ENCODE measurements at places on chromosomes 2 and 18.

DNA sequence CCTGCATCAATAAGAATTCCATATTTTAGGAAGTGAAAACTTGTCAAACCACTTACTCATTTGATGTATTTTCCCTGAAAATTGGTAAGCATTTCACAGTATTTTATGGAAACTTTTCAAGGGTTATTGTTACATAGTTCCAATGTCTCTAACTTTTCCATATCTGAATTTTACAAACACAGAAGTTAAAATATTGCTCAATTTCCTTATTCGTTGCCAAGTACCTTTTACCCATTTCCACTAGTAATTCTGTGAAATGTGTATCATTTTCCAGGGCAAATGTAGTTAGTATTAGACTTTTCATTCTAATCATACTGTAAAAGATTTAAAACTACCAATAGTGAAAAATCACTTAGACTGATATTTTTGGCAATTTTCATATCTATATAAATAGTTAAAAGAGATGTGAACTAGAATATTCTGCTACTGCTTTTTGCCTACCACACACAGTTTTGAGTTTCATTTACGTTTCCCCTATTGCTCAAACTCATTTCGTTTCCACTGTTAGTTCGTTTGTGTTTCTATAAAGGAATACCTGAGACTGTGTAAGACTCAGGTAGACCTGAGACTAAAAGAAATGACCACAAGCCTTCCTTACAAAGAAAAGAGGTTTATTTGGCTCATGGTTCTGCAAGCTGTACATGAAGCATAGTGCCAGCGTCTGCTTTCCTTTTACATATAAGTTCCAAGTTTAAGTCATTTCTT, 86.3 kb downstream of the PMS1 start:
- DNase-seq, result no peak

- no peak for DNase-seq
Observed at GRCh38 chr2:234488913-234489451, 7.9 kb downstream of the ARL4C start.

- no peak for DNase-seq
Observed at GRCh38 chr2:74368499-74368898, 11.6 kb downstream of the DCTN1 start.

DNA sequence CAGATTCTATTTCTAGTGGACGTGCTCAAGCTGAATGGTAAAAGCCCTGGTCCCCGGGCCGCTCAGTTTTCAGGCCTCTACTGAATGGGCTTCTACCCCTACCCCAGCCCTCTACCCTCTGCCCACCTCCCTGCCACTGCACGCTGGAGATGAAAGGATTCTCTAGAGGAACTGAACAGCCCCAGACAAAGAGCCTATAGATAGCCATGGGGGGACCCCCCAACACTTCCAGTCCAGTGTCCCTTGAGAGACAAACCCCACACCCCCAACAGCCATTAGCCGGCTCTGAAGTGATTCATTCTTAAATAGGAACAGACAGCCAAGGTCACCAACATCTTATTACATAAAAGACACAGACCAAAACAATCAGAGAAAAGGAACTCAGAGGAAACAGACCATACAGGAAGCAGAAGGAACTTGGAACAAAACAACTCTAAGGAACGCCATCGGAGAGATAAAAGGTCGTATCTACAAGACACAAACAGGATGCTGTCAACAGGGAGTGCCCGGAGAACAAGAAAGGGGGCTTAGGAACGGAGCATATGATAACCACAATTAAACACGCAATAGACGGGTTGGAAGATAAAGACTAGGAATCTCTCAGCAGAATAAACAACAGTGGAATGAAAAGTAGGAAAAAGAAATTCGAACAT, 23.5 kb downstream of the TMEM37 start:
- no peak for DNase-seq

GRCh38 chr2:144645083-144645778, 125.3 kb upstream of the ZEB2 start:
- no peak for DNase-seq

GRCh38 chr2:128817171-128817570, 498.5 kb upstream of the HS6ST1 start:
- no peak for DNase-seq

DNA sequence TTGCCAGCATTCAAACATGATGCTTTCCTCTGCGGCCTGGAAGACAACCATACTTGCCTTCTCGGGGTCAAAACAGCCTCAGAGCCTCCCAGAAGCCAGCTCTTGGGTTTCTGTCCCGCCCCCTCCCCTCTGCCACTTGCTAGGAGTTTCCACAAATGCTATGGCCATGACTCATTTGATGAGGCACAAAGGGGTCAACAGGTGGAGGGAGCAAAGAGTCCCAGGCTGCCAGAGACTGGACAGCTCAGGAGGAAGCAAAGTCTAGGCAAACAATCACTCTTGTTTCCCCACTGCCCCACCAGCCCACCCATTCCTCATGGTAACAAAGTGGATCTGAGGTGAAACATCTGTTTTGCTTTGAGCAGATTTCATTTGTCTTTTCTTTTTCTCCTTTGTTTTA, 551.1 kb downstream of the TNS1 start:
- DNase-seq, result no peak

DNA sequence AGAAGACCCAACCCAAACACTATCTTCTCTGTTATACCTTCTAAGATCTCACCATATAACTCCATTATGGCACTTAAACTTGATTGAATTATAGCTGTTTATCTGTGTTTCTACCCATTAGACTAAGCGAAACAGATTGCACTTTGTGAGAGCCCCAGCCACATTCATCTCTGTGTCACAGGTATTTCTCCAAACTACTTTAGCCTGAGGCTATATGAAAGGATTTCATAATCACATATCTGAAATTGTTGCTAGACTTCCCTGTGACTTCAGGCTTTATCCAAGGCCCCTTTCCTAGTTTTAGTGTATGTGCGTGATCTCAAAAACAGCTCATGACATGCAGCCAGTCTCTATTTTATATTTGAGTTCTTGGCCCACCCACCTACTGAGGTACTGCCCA, 745.0 kb upstream of the ACVR2A start:
- no peak for DNase-seq

DNA sequence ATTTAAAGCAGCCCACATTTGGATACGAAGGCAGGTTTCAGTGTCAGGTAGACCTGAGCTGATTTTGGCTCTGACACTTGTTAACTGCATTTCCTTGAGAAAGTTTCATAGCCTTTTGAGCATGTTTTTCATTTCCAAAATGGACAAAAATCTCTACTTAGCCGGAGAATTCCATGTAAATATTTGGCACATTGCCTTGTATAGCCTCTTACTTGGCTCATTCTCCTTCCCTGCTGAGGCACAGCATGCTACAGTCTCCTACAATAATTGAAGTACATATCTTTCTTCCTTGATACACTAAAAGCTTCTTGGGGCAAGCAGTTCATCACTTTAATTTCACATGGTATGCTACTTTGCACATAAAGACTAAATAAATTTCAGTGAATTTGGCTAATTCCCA, 772.2 kb upstream of the CHAC2 start:
- DNase-seq, result no peak

DNA sequence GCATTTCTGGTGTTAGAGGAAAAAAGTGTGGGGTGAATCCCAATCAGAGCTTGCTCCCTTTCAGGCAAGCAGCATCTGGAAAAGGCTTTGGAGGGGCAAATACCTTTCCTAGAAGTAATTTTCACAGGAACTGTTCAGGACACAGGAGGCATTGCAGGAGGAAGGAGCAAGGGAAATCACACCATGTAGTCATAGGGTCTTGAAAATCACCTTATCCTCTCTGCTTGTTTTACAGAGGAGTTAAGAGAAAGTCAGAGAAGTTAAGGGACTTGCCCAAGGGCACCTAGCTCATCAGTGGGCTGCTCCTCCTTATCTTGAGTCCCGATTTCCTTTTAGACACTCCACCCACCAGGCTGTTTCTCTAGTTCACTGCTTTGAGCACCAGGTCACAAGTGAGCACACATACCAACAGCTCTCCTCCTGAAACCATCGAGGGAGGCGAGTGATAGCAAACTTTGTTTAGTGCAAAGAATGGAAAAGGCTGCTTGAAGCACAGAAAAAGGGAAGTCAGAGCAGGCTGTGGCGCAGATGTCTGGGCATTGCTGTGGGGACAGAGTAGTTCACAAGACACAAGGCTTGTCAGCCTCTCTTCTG, 89.2 kb upstream of the CXCR4 start:
- no peak for DNase-seq

GRCh38 chr2:241458687-241459086, 49.7 kb downstream of the STK25 start:
- no peak for DNase-seq

DNA sequence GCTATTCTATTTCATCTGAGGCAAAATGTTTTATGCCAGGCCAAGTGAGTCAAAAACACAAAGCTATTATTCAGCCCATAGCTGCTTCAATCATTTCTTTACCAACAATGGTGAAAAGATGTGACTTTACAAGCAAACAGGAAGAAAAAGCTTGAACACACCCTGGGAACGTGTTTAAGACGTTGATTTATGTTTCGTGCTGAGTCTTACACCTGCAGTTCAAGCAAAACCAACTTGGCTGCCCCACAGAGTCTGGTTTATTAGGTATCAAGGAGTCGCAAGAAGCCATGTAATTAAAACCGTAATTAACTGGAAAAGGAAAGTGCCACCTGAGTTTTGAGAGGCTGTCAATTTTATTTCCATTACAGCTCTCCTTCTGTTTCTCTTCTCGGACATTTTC, 295.5 kb downstream of the MEIS1 start:
- DNase-seq, result no peak

- DNase-seq, result no peak
Observed at GRCh38 chr18:3675446-3675845, 225.5 kb downstream of the TGIF1 start.

GRCh38 chr2:64134813-64135212, 9.4 kb downstream of the PELI1 start:
- no peak for DNase-seq

DNA sequence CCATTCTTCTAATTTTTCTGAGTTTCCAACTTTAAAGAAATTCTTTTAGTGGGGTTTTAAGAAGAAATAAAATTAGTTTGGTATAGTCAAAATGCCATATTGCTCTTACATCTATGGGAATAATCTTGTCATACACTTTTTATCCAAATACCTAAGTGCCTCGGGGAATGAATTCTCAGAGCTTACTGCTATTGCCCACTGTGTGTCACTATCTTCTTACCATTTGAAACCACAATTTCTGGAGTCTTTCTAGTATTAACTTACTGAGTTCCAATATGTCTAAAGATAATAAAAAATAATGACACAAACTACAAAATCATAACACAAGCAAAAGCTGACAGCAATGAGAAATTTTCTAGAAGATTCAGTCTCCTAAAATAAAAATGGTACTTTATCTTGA, 23.7 kb upstream of the DNAH6 start:
- no peak for DNase-seq

DNA sequence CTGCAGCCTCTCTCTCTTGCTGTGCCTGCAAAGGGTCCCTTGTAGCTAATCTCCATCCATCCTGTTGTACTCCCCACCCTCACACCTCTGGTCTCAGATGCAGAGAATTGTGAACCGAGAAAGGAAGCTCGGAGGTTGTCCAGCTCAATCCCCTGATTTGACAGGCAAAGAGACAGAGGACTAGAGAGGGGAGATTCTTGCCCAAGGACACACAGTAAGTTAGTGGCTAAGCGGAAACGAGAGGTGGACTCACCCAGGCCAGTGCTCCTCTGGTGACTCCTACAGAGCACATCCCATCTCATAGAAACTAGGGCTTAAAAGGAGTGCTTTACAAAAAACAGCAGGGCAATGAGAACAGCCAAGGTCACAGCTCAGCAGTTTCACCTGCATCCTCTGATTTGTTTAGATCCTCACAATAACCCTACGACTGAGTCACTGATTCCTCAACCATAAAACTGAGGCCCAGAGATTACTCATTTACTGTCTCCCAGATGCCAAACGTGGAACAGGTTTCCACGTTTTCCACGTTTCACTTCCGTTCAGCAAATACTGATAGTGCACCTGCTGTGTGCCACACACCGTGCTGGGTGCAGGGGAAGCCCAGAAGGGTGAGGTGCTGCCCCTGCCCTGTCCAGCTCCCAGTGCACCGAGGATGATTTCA, 22.1 kb downstream of the EHD3 start:
- no peak for DNase-seq

GRCh38 chr2:107266555-107266954, 380.6 kb upstream of the ST6GAL2 start:
- no peak for DNase-seq
